HFF-Myc (cell line): ENCODE measurements at places on chromosomes 7 and 10.

- DNase-seq = no peak
Measured at GRCh38 chr7:1176891-1177373, 16.9 kb upstream of the ZFAND2A start.

GRCh38 chr10:76139431-76139830 lies 708.0 kb downstream of the LRMDA start:
- no peak for DNase-seq

DNA sequence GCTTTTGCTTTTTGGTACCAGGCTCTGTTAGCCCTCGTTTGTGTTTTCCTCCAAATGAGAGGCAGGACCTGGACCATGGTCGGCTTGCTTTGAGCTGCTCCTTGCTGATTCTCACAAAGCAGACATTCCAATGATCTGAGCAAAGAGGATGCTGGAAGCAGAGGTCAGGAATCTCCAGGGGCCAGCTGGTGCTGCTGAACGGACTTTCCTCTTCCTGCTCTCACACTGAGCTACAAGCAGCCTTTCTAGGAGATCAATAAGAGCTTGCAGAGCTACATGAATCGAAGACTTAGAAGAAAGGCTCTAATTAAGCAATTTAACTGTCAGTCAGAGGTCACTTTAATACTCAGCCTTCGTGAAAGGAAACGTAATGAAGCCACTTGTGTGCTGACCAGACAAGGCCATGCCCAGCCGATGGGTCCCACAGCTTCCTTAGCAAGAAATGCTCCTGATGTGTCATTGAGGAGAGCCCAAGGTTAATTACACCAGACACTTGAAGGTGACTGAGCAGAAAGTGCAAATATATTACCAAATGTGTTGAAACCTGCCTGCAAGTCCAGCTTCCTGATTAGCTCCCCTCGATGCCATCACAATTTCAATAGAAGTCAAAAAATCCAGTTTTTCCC lies 151.3 kb upstream of the RSU1 start:
- no peak for DNase-seq

DNA sequence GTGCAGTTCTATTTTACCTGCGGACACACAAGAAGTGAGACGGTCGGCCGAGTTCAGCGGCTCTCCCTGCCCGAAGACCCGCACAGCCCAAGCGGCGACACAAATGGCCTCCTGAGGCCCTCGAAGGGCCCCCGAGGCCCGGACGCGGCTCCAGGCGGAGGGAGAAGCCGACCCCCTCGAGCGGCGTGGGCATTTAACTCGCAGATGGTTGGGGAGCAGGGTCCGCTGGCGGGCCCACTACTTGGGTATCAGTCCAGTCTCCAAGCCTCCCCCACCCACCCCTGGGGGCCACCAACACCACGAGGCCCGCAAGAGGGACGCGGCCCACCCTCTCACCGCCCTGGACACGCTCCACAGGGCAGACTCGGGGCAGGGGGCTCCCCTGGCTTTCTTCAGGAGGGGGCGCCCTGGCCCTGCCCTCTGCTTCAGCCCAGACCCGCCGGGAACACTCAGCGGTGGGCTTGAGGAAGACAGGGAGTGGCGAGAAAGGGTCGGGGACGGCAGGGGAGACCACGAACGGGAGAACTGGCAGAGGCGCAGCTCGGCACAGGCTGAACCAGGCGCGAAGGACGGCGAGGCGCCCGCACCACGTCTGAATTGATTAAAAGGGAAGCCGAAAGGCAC lies 1.7 kb downstream of the IGF2BP3 start:
- no peak for DNase-seq

DNA sequence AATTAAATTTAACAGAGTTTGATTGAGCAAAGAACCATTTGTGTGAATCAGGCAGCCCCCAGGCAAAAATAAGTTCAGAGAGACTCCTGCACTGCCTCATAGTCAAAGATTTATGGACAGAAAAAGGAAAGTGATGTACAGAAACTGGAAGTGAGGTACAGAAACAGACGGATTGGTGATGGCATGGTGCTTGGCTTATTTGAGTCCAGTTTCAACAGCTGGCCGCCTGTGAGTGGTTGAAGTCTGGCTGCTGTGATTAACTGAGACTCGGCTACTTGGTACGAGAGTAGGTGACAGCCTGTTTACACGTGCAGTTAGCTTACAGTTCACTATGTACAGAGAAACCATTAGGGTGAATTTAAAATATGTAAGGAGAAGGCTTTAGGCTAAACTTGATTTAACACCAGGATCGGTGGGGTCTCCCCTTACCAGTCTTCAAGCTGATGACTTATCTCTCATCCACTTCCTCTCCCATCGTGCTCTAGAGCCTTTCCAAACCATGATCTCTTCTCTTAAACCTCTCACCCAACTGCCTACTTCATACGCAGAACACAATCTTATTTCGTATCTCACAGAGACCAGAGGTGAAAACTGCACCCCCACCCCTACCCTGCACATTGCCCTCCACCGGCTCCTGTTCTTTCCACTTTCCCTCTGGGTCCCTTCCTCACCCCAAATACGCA lies 5.0 kb upstream of the MSMB start:
- peak; percentile 2 for DNase-seq

- DNase-seq = no peak
Measured at GRCh38 chr10:99248824-99249223, 13.2 kb upstream of the HPSE2 start.

DNA sequence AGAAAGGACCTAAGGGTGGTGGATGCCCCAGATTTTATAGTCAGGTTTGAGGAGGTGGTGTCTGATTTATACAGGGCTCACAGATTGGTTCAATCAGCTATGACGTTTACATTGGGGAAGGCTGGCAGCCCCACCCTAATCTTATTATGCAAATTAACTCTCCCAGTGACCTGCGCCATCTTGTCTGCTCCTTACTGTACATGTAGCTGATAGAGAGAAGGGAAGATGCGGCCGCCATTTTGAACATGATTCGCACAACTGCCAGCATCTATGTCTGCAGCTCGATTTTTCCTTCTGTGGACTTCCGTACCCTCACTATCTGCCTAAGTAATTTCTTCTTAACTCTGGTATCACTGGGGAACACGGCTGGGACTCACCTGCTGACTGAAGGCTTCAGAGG lies 619.0 kb upstream of the DPP6 start:
- DNase-seq = no peak

DNA sequence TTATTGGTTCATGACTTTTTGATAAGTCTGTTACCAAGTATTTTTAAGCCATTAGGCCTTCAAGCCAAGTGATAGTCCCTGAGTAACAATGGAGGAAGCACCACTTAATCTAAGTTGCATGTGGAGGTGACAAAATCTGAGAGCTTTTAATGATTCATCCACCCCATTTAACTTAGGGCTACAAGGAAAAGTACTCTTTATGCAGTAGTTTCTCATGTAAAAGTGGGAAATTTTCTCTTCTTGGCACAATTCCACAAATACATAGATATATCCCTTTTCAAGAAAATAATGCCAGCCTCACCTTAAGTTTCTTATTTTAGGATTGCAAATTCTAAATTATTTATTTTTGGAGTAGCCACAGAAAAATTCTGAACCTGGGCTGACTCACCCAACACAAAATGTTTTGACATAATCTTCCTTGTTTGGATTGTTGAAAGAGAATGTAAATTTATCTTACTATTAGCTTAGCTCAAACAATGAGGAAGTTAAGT lies 85.7 kb downstream of the SUGCT start:
- DNase-seq = no peak

DNA sequence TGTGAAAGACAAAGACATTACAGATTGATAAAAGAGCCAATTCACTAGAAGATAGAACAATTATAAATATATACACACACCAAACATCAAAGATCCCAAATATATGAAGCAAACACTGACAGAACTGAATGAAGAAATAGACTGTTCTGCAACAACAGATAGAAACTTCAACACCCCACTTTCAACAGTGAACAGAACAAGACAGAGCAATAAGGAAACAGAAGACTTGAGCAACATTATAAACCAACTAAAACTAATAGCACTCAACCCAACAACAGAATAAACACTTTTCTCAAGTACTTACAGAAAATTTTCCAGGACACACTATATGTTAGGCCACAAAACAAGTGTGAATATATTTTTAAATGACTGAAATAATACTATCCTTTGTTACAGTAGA lies 10.9 kb downstream of the CDCA7L start:
- no peak for DNase-seq

GRCh38 chr10:95306851-95307250 lies 16.0 kb upstream of the PDLIM1 start:
- no peak for DNase-seq

DNA sequence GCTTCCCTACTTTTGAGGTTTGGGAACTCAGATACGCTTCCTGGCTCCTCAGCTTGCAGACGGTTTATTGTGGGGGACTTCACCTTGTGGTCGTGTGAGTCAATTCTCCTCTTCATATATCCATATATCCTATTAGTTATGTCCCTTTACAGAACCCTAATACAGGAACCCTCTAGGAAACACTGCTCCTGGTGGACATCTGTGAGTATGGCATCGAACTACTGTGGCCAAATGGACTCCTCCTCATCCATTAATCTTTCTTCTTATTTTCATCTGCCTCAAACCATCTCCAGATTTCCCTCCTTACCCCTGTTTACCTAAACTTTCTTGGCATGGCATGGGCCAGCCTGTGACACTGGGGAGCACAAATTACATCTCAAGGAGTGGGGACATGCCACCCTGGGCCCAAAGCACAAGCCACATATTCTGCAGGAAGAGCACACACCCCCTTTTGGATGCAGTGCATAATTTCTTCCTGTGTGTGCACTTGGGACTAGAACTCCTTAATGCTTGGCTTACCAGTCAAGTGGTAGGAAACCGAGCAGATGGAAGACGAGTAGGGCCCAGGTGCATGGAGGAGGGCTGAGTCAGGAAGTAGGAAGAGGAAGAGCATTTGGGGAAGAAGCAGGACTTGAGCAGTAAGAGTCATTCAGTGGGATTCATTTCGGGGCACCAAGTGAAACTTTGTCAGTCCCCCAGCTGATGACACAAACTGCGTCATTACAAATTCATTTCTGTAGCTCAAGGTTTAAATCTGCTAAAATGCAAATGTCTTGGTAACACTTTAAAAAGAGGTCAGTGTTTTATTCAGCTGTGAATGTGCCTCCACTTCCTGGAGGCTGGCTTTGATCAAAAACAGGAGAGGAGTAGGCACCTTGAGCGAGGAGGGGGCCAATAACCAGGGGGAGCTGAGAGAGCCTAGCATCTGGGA lies 80.8 kb upstream of the PLXNA4 start:
- DNase-seq = no peak

DNA sequence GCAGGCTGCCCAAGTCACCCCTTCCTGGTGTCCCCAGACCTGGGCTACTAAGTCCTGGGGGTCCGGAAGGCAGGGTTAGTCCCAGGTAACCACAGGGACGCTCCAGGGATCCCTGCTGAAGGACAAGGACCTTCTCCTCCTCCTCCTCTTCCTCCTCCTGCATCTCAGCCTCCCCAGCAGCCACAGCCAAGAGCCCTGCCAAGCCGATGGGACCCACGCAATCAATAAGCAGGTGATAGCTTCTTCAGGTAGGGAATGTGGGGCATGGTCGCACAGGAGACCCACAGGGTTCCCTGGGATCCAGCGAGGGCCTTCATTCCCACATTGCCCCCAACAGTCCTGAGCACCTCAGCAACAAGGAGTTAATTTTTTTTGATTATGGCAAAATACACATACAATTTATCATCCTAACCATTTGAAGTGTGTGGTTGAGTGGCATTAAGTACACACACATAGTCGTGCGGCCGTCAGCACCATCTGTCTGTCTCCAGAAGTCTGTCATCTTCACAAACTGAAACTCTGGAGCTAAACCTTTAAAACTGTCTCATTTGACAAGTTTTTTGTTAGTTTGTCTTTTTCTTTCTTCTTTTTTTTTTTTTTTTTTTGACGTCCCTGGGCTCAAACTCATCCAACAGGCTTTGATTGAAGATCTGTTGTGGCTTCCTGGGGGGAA lies 12.1 kb downstream of the CRYGN start:
- no peak for DNase-seq

GRCh38 chr10:110848106-110848505 lies 23.6 kb upstream of the PDCD4 start:
- no peak for DNase-seq

DNA sequence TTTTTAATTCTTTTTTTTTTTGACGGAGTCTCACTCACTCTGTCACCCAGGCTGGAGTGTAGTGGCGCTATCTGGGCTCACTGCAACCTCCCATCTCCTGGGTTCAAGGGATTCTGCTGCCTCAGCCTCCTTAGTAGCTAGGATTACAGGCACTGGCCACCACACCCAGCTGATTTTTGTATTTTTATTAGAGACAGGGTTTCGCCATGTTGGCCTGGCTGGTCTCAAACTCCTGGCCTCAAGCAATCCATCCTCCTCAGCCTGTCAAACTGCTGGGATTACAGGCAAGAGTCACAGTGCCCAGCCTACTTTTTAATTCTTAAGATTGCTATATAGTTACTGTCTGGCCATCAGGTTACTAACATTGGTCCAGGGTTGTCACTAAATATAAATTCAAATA lies 59.6 kb downstream of the ZNF277 start:
- no peak for DNase-seq

- no peak for DNase-seq
Measured at GRCh38 chr10:61899069-61899531, 2.4 kb upstream of the ARID5B start.

GRCh38 chr10:18140149-18140956 lies at the start of gene CACNB2:
CACNB2 (plus strand) TSS chr10:18140424.
- DNase-seq = no peak

DNA sequence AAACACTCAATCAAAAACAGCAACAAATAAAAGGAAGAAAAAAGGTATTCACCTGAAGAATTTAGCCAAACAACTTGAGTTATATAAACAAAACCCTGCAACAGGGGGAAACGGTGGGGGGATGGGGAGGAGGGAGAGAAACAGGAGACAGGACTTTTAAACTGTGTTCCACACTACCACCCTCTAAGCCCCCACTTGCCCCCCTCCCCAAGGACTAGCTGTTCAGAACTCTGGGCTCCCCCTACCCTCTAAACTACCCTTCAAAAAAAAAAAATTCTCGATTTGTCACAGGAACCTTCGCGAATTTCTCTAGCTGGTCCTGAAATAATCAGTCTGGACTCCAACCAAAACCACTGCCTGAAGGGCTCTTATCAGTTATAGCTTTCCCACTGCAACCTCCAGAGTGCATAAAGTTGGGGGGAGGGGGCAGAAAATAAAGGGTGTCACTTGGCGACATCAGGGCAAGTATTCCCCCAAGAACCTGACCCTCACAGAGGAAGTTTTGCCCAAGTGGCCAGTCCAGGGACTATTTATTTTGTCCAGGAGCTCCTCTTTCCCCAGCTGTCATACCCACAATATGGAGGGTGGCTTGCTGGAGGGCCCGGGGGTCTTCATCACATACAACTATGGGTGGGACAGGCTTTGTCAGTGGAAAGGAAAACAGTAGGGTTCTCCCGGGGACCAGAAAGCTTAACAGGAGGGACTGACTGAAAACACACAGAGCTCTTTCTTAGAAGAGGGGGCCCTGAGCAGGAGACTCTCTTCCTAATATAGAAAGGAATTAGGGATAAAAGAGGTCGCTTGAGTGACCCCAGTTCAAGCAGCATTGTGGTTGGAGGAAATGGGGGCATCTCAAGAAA lies 1.3 kb downstream of the UBE2H start:
- DNase-seq = no peak
